ENCODE measurements at places on chromosomes 5 and 9.
A peak's percentile ranks its signal among the peaks of the same experiment; 100 is the strongest.

DNA sequence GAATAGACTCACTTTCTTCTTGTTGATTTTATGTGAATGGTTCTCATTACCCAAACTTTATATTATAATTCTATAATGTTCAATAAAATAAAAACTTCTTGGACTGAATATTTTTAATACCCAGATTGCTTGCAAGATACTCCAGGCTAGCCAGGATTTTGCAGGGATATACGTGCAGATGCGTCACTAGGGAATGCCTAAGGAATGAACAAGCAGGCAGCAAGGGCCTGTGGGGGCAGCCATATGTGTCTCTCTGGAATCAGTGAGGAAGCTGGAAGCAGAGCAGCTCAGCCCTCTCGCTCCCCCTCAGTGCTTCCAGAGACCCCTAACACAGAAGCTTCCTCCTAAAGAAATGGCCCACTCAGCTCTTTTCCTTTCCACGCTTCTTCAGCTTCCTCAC lies 457.4 kb downstream of the CCDC171 start:
- no peak for DNase-seq

- DNase-seq, result no peak
Measured at GRCh38 chr5:10747678-10748622, 13.1 kb downstream of the DAP start.

DNA sequence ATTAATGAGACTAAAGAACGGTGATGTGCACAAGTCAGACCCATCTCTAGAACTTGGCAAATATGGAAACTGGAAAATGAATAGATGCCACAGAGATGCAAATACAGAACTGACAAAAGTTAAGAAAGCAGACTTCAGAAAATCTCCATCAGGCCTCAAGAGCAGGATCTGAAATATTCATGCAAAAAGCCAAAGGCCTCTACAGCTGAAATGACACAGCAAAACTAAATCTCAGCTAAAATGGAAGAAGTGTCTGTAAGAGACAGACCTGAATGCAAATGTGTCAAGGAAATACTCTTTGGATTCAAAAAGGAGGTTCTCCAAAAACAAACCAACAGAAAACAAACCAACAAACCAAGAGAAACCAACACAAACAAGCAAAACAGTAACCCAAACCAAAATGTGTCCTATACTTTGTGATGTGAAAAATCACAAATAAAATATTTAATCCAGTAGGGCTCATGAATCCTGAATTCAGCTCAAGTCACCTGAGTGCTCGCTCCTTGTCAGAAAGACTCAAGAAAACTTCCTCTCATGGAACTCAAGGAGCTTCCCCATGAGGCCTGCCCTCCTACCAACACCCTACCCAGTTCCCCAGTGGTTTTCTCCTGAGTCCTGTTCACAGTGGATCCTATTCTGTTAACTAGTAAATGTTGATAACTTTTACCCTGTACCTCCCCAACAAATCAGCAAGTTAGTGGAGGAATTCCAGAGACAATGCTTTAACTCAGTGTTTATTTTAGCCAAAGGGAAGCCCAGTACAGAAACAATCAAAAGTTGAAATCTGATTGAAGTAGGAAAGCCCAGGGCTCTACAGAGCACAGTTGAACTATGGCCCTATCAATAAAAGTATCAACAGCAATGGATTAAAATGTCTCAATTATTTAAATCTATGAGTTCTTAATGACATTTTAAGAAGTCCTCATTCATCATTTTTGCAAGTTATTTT lies 14.6 kb downstream of the MRPS27 start:
- DNase-seq, result no peak

GRCh38 chr5:40041452-40041851 lies 616.7 kb upstream of the DAB2 start:
- no peak for DNase-seq

DNA sequence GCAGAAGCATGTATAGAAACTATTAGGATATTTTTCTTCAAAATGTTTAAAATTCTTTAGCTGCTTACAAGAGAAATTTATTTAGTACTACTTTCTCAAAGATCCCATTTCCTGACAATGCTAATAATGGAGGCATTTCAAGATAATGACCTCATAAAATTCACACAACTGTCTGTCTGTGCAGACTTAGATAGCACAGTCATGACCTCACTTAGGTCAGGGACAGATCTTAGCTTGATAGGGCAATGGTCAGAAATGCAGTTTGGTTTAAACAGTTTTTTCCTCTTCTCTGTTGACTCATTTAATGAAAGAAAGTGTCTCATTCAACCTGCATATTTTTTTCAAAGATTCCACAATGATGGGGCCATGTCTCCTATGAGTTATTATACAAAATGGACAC lies 128.4 kb downstream of the GRIA1 start:
- DNase-seq, result no peak

DNA sequence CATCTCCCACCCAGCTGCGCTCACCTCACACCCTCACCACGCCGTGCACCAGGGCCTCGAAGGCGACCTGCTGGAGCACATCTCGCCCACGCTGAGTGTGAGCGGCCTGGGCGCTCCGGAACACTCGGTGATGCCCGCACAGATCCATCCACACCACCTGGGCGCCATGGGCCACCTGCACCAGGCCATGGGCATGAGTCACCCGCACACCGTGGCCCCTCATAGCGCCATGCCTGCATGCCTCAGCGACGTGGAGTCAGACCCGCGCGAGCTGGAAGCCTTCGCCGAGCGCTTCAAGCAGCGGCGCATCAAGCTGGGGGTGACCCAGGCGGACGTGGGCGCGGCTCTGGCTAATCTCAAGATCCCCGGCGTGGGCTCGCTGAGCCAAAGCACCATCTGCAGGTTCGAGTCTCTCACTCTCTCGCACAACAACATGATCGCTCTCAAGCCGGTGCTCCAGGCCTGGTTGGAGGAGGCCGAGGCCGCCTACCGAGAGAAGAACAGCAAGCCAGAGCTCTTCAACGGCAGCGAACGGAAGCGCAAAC lies 1.1 kb downstream of the POU4F3 start:
- DNase-seq, result no peak

- DNase-seq, result peak; percentile 42
Measured at GRCh38 chr5:157744051-157745011, 819 bp downstream of the LSM11 start.

- no peak for DNase-seq
Measured at GRCh38 chr9:97373331-97373730, 38.6 kb upstream of the TDRD7 start.

DNA sequence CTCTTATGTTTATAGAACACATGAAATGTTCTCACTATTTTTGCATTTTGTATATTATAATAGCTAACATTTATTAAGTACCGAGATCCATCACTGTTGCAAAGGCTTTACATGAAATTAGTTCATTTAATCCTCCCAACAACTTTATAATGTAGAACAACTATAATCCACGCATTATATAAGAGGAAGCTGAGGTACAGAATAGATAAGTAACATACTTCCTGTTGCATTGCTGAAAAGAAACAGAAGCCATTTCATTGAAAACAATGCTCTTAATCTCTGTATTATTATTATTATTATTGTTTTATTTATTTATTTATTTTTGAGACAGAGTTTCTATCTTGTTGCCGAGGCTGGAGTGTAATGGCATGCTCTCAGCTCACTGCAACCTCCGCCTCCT lies 7.9 kb upstream of the INSYN2B start:
- DNase-seq, result no peak

DNA sequence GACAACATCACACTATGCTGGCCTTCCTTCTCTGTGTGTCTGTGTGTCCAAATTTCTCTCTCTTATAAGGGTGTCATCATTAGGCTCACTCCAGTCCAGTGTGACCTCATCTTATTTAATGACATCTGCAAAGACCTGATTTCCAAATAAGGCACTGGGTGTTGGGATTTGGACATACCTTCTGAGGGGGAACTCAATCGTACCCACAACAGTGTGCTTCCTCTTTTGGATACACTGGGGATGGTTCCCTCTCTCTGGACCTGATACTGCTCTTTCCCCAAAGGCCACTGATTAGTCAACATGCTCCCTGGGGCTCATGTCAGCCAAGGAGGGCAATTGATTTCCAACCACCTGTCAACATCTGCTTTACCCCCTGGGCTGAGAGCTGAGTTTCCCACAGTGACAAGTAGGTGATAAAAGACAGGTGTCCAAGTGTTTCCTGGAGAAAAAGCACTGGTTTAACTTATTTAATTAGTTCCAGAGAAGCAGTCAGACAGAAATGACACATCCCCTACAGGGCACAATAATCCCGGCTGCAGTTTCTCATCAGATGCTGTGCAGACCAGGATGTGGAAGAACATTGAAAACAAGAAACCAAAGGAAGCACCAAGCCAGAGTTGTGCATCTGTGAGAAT lies 17.8 kb upstream of the CEP72 start:
- no peak for DNase-seq

- DNase-seq, result peak; percentile 36
Measured at GRCh38 chr5:141605523-141606277, 13.1 kb downstream of the DIAPH1 start.

- DNase-seq, result no peak
Measured at GRCh38 chr9:77769246-77769645, 121.1 kb upstream of the GNA14 start.

- no peak for DNase-seq
Measured at GRCh38 chr9:96137671-96138429, 164.1 kb downstream of the HSD17B3 start.

DNA sequence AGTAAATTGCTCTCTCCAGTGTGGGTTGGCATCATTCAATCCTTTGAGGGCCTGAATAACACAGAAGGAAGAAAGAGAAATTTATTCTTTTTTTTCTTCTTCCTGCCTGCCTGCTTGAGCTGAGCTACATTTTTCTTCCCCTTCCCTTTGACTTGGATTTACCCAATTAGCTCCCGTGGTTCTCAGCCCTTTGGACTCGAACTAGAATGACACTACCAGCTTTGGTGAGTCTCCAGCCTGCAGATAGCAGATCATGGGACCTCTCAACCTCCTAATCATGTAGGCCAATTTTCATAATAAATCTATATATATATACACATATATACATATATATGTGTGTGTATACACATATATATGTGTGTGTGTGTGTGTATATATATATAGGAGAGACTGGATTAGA lies 128.6 kb downstream of the ISOC1 start:
- DNase-seq, result no peak

GRCh38 chr5:126536874-126537273 lies 58.1 kb downstream of the ALDH7A1 start:
- DNase-seq, result no peak

- no peak for DNase-seq
Measured at GRCh38 chr5:76331126-76331525, 72.0 kb upstream of the IQGAP2 start.

- DNase-seq, result no peak
Measured at GRCh38 chr9:18297056-18297841, 176.7 kb upstream of the ADAMTSL1 start.

DNA sequence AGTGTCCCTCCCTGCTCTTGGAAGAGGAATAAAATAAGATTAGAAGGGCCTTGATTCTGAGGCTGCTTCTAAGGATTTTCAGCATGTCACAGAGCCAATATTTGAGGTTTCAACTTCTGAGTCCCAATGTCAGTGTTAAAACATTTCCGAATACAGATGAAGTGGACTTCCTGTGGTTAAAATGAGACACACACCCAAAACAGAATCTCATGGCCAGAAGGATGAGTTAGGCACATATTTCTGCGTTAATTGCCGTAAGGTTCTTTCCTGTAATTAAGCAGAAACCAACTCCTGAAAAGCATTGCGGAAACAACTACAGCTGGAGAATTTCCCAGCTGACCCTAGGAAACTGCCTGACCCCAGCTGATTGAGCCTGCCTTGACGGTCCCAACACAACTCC lies 10.4 kb upstream of the ZNF354B start:
- DNase-seq, result no peak

DNA sequence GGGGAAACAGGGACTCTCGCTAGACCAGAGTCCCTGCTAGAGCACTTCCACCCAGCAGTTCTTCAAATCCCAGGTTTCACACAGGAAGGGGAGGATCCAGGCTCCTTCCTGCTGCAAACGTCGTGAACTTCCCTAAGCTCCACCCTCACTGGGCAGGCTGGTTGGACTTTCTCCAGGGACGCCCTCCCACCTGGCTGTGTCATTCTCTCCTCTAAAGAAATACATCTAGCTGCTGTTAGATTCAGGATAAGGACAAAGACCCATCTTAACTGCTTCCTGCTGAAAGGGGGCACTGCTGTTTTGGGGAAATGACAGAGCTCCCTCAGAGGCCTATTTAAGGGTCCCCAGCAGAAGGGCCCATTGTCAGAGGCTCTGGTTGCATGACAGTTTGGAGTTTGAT lies 230.7 kb downstream of the SEMA6A start:
- DNase-seq, result peak; percentile 21

GRCh38 chr5:20028506-20028905 lies 40.5 kb upstream of the CDH18 start:
- DNase-seq, result no peak

DNA sequence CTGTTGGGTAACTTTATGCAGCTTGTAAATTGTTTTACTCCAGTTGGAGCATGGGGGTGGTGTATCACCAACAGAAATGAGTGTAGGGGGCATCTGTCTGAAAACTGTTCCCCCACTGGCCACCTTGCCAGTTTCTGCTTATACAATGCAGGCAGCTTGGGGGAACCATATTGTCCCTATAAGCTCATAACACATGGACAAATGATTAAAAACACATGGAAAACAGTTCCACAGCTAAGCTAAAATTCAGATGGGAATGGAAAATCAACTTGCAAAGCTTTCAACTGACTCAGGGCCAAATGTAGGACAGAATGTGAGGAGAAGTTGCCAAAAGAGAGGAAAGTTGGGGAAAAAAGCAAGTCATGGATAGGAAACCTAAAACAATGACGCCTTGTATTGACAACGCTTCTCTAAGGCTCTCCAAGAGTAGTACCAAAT lies 7.9 kb upstream of the CER1 start:
- no peak for DNase-seq

- DNase-seq, result no peak
Measured at GRCh38 chr9:112382501-112383364, 2.8 kb downstream of the HSDL2 start.

- no peak for DNase-seq
Measured at GRCh38 chr9:21688108-21689102, 114.0 kb upstream of the MTAP start.

GRCh38 chr5:78587775-78588291 lies 60.7 kb downstream of the LHFPL2 start:
- DNase-seq, result no peak

GRCh38 chr5:73899916-73900315 lies 273.9 kb downstream of the ARHGEF28 start:
- no peak for DNase-seq

DNA sequence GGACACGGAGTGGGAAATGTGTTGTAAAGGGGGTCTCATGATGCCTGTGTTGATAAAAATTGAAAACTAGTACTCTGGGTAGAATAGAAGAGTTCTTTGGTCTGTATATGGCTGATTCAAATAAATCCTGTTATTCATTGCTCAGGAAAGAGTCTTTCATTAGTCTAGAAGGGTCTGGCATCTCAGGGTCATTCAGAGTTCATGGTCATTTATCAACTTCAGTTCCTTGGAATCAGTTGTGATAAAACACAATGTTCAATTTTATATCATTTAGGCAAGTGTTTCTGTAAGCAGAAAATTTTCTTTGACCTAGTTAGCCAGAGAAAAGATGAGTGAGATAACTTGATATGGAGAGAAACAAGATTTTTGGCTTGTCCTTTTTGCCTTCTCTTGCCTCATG lies 36.3 kb downstream of the SPATA31D1 start:
- DNase-seq, result no peak
